T follicular helper cell (primary cell): ENCODE measurements at places on chromosomes 13 and 19.
A peak's percentile ranks its signal among the peaks of the same experiment; 100 is the strongest.

DNA sequence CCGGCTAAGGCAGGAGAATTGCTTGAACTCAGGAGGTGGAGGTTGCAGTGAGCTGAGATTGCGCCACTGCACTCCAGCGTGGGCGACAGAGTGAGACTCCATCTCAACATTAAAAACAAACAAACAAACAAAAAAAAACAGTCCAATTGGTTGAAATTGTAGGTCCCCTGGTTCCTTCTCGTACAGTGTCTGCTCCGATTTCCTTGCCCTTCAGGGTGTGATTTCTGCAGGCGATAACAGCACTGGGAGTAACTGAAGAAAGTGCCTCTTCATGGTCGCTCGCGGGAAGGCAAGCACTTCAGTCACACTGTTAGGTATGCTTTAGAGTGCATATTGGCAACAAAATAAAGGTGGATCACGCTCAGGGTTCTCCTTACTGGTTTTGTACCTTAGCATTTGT lies 39.7 kb downstream of the TPT1 start:
- no peak for DNase-seq

- no peak for DNase-seq
Observed at GRCh38 chr19:18859676-18860301, 28.0 kb downstream of the UPF1 start.

- DNase-seq: no peak
Observed at GRCh38 chr13:101307181-101307701, 109.1 kb downstream of the NALCN start.

GRCh38 chr13:22320991-22321390 lies 650.1 kb downstream of the FGF9 start:
- no peak for DNase-seq

DNA sequence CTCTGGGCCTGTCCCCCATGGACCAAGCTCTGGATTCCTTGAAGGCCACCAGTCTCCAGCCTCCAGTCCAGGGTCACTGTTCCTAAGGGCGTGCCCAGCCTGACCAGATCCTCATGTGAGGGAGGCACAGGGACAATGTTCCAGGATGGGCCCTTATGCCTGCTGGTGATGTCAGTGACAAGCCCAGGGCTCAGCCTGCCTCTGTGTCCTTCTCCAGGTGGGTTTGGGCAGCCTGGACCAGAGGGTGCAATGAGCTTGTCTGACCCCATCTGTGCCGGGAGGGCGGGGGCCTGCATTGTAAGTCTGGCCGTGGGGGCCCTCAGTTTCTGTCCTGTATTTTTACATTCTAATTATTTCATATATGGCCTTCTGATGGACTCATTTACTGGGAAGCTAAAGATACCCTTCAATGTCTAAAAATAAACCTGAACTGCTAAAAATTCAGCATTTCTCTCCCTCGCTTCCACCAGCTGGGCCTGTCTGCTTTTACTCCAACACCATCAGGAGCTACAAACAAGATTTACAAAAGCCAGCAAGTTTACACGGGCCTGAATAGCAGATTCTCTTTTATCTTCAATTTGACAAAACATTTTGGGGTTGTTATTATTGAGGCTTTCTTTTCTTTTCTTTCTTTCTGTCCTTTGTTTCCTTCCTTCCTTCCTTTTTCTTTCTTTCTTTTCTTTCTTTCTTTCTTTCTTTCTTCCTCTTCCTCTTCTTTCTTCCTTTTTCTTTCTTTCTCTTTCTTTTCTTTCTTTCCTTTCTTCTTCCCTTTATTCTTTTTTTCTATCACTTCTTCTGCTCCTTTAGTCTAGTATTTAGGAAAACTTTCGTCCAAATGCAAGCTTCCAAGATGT lies 34.2 kb upstream of the C19orf12 start:
- no peak for DNase-seq

GRCh38 chr19:3636506-3636905 lies 9.9 kb upstream of the CACTIN start:
- DNase-seq: no peak

- no peak for DNase-seq
Observed at GRCh38 chr13:64793592-64793991, 2436.5 kb downstream of the PCDH9 start.

DNA sequence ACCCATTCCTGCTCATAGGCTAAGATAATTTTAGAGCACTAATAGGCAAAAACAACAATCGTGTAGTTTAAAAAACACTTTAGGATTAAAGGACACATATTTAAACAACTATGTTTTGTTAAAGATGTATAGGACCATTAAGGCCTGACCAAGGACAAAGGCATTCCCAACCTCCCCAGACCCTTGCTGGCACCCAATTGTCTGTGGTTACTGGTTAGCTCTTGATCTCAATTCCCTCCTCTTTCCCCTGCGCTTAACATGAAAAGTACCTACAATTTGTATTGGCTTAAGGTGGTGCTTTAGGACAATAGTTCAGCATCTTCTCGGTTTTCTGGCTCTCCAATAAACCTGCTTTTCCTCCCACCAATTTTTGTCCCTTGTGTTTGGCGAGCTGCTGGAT lies 51.0 kb downstream of the TEX26 start:
- DNase-seq: no peak

DNA sequence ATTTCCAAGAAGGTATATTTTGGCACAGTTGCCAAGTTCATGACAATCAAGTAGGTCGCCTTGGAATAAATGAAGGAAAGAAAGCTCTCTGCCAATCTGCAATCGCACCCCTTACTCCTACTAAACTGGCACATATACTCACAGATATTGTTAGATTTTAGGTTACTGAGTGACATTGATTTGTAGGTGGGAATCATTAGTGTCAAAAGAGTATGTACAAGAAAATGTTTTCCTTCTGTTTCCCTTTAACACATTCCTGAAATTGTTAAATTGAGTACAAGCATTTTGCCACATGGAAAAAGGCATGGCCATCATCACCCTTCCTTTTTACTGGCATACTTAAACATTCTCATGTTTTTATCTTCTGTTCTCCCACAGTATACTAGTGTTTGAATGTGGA lies 2868.3 kb upstream of the PCDH20 start:
- no peak for DNase-seq

- no peak for DNase-seq
Observed at GRCh38 chr19:53703361-53703760, 71.6 kb downstream of the DPRX start.

- no peak for DNase-seq
Observed at GRCh38 chr19:44752123-44752815, 3.8 kb downstream of the BCL3 start.

GRCh38 chr13:60074397-60074796 lies 89.3 kb downstream of the DIAPH3 start:
- DNase-seq: no peak

- DNase-seq: no peak
Observed at GRCh38 chr19:54196536-54196935, 4.1 kb upstream of the RPS9 start.

- peak; percentile 41 for DNase-seq
Observed at GRCh38 chr19:19406878-19407632, 1.6 kb downstream of the GATAD2A start.

DNA sequence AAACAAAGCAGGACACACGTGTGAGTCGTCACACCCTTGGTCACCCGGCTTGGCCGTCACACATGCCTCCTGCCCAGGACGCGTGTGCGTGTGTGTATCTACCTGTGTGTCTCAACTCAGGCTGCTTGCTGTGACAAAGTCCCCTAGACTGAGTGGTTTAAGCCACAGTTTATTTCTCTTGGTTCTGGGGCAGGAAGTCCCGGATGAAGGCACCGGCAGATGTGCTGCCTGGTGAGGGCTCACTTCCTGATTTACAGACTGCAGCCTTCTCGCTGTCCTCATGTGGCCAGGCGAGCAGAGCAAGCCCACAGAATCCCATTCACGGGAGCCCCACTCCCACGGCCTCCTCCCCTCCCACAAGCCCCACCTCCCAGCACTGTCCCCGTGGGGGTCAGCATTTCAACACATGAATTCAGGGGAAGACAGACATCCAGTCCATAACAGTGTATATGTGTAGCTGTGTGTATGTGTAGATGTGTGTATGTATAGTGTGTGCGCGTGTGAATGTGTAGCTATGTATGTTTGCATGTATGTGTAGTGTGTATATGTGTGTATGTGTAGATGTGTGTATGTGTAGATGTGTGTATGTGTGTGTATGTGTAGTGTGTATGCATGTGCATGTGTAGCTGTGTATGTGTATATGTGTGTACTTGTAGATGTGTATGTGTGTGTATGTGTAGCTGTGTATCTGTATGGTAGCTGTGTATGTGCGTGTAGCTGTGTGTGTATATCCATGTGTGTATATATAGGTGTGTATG lies 51.5 kb downstream of the MCF2L start:
- DNase-seq: no peak

GRCh38 chr19:22523940-22524339 lies 101.8 kb upstream of the ZNF98 start:
- DNase-seq: no peak

- DNase-seq: no peak
Observed at GRCh38 chr19:50794074-50794875, 4.1 kb downstream of the ACP4 start.

- no peak for DNase-seq
Observed at GRCh38 chr13:42876270-42876714, 94.9 kb downstream of the FAM216B start.

DNA sequence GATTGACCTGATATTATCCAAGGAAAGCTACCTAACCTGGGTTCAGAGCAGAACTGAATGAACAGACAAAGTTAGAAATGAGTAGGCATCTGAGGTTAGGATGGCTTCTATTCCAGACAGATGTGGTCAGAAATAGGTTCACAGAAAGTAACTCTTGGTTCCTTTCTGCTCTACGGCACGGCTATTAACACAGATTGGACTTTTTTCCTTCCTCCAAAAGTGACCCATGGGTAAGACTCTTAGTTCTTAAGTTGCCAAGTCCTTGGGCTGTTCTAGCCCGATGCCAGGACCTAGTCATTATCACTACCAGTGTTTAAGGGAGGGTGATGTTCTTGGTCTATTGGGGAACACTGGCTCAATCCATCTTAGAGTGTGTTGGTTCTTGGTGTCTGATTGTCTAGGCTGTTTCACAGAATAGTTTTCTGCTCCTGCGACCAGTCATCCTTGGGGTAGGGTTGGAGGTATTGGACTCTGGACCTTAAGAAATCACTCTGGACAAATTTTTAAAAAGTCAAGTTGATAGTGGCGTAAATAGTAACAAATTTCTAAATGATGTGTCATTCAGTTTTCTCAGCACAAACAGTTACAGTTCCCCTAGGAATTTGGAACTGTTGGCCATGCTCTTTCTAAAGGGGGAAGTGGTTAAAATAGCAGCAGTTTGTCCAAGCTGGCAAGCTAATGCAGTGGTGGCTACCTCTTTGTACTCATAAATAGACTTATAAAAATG lies 60.1 kb upstream of the MYCBP2 start:
- no peak for DNase-seq

- no peak for DNase-seq
Observed at GRCh38 chr13:20140487-20140886, 20.4 kb downstream of the GJA3 start.

- DNase-seq: no peak
Observed at GRCh38 chr13:63690672-63691071, 2275.0 kb upstream of the PCDH20 start.

DNA sequence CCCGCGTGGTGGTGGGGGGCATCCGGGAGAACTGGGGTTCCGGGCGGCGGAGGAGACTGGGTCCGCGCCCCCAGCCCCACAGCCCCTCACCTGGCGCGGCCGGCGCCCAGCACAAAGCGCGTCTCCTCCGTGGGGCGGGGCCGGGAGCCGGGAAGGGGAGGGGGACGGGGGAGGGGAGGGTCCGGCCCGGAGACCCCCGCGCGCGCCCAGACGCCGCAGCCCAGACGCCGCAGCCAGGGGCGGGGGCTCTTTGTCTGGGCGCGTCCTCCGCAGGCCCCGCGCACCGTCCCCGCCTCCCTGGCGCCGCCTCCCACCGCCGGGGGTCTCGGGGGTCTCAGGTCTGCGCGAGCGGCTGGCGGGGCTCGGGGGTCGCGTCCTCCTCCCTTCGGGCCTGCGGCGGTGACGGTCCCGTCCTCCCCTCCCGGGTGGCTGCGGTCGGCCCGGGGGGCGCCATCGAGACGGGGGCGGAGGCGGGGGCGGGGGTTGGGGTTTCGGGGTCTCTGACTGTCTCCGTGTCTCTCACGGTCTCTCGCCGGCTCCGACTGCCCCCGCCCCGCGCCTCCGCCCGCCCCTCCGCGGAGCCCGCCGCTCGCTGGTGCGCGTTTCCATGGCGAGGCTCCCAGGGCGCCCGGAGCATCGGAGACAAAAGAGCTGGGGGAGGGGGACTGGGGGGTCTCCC lies at the start of gene PLPPR3:
Gene PLPPR3 (minus strand): TSS at position 131 of the 679 bp plus-strand sequence. CDS start 396 bp downstream, outside the sequence.
- no peak for DNase-seq

DNA sequence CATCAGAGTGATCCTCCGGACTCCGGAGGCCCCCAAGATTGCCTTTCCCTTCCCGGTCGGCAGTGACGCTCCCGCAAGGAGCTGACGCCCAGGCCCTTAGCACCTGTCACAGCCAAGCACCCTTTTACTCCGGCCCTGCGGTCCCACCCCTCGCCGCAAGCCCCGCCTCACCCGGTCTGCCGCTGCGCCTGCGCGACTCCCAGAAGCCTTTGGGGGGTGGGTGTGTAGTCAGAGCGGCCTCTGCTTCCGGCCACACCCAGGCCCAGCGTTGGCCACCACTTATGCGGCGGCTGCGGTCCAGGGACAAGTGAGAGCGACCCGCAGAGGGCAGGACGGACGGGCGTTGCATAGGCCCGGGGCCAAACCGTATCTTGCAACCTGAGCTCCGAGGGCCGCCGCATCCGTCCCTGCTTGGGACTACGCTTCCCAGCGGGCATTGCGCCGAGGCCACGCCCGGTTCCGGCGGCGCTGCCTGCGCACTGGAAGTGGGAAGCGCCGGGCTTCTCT lies 441 bp upstream of the ZFP28 start:
- DNase-seq: peak; percentile 75

GRCh38 chr13:52954838-52955237 lies 73.8 kb upstream of the OLFM4 start:
- DNase-seq: no peak

DNA sequence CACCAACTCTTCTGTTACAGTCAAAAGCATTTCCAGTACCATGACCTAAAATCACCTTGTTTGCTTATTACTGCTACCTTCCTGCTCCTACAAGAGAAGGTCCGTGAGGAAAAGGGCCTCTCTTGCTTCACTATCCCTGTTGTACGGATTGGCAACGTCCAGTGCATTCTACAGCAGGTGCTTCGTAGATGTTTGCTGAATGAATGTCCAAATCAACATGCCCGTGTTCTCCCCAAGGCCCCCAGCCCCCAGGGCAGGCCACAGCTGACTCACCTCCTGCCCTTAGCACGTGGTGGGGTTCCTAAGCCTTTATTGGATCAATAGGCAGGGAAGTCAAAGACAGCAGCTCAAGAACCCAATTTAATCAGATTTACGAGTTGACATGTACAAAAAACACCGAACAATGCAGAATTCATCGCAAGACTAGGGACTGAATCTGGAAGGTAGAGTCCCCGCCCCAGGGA lies 5.5 kb upstream of the NAPA start:
- no peak for DNase-seq

- no peak for DNase-seq
Observed at GRCh38 chr19:40321566-40322270, 26.5 kb downstream of the C19orf47 start.

DNA sequence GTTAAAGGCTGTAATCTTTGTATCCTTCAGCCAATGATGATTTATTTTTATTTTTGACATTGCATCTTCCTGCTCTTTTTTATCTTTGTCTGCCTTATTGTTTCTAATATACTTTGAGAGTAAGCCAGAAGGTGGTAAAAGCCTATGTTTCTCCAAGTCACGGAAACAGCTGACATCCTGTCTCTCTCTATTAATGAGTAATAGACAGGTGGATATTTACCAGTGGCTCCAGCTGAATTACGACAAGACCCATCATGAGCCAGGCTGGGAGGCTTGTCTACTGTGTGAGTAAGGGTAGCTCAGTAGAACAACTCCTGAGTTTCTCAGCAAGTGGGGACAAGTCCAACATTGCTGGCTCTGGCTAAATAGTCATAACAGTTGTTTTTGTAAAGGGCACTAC lies 166.6 kb downstream of the NDFIP2 start:
- no peak for DNase-seq

GRCh38 chr19:33396701-33397535 lies 23.4 kb downstream of the CEBPG start:
- no peak for DNase-seq
